ENCODE measurements at places on chromosomes 13 and 19.

DNA sequence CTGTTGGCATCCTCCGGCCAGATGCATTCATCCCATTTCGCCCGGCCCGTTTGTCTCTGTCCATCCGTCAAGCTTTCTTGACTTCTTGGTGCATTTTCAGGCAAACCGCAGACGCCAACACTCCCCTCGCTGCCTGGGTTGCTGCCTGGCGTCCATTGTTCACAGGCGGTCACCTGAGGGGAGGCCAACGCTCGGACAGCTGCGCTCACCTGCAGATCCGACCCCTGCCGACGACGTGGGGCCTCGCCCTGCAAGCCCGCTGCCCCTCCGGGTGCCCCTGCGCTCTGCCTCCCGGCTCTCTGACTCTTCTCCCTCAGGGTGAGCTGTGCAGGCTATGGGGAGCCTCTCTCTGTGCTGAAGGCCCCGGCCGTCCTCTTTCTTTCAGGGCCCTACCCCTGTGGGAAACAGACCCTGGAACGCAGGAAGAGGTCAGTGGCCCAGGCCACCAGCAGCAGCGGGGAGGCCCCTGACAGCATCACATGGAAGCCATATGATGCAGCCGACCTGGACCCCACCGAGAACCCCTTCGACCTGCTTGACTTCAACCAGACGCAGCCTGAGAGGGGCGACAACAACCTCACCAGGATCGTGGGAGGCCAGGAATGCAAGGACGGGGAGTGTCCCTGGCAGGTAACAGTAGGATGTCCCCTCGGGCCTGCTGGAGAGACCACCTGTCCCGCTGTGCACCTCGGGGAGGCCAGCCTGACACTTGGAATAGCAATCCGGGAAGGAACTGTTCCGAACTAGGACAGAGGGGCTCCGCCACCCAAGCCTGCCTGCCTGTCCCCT, 14.8 kb upstream of the PROZ start:
- DNase-seq = no peak

- DNase-seq = no peak
These were observed 276.5 kb downstream of the GPC6 start for GRCh38 chr13:93502987-93503615.

DNA sequence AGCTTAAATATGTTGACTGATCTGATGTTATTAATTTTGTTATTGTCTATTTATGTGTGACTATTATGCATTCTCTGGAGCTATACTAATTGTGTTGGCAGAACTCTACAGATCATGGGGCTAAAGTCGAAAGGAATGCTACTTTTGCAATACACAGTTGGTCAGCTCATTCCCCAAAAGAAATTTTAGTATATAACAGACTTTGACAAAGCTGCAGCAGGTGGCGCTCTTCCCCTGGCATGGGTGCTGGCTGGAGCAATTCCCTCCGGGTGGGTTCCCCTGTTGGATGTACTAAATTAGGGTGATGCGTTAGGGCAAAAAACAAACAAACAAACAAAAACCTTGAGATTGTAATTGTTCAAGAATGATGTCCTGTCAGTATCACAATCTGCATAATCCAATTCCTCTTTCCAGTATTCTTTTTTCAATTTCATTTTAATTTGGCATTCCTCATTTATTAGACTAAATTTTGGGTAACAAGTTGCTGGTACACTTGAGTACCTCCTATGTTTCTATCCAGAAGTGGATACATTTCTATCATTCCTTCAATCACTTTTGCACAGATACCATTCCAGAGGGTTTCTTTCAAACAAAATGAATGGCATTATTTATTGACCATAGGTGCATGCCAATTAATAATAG, 322.8 kb upstream of the EDNRB start:
- peak; percentile 10 for DNase-seq

DNA sequence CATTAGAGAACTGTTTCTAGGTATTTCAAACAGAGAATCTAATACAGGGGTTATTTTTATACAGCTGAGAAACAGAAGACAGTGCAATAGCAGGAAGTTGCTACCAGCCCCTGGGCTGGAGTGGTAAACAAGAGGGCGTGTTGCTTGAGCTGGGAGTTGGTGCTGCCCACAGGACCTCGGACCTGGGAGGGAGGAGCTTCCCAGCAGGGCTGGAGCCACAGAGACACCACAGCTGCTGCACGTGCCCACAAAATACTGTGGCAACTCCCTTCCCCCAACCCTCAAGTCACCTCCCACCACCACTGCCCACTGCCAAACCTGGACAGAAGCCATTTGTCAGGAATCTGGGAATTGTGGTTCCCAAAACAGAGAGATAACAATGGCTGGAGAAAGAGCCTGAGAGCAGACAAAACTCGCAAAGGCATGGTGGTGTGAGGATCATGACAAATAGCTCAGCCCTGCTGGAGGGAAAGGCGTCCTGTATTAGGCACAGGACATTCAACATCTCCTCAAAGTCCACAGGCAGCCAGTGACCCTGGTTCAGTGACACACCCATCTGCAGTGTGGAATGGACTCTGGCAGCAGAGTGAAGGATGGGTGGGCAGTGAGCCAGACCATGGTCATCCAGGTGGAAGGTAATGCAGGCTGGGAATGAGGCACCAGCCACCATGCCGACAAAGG, 57.2 kb downstream of the SPATA13 start:
- DNase-seq = no peak

- DNase-seq = no peak
These were observed 85.6 kb upstream of the RXFP2 start for GRCh38 chr13:31653730-31654129.

DNA sequence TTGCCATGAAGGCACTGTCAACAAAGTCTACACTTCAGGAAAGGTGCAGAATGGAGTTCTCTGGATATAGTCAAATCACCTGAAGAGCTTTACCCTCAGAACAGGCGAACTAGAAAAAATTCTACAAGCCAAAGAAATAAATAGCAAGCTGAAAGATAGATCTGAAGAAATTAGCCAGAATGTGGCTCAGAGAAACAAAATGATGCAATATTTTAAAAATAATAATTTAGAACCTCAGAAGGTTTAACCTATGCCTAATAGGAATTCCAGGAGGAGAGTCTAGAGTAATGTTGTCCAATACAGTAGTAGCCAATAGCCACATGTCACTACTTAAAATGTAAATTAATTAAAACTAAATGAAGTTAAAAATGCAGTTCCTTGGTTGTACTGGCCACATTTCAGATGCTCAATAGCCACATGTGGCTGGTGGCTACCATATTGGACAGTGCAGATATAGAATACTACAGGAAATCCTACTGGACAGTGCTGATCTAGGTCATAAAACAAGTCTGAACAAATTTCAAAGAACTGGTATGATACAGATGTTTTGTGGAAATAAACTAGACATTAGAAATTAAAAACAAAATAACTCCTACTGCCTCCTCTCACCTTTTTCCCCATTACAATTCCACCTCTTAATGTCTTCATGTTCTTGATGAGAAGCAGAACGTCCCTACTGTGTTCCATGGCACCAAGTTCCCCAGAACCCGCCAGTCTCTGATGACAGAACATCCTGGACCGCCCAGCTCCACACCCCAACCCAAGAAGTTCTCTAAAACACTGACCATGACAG, 679 bp upstream of the CDADC1 start:
- DNase-seq = no peak

DNA sequence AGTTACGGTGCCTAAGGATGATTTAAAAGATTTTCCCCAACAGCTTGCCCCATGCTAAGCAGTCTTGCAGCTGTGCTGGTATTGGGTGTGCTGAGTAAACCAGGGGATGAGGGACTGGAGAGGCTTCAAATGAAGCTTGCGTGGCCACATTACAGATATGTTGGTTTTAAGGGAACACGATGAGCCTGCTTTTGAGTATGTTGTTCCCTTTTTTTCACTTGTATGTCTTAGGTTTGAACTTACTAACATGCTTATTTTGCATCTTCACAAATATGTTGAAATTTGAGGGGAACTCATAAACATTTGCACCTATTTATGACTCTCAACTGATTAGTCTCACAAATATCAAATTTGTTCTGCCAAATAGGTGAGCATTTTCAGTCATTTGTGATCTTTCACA, 2.0 kb upstream of the IL17D start:
- DNase-seq = no peak

DNA sequence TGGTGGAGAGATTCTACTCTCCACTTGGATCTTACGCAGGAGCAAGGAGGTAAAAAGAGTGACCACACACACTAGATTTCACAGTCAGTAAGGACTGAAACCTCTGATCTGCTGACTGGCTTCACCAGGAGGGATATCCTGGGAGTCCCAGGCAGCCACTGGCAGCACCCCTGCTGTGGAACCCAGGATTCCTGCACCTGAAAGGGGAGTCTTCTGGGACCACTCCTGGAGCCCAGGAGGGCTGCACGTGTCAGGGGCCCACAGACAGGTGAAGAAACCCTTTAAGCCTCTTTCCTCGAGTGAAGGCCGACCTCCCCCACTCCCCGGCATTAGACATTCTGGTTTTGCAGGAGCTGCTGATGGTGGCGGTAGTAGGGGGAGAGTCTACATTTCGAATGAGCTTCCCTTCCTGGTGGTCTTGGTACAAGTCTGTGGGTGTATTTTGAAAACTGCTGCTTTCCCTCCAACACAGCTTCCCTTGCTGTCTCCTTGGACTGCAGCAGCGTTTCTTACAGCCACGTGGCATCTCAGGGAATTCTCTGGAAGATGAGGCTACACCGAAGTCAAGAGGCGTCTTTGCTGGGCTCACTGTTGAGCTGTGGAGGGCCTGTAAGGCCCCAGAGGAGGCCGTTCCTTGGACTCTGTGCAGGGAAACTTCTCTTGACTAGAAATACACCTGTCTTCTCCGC, 62.6 kb downstream of the ALOX5AP start:
- no peak for DNase-seq

- no peak for DNase-seq
These were observed 112.5 kb upstream of the KL start for GRCh38 chr13:32903720-32904119.

GRCh38 chr13:110257408-110257807, 49.5 kb downstream of the COL4A1 start:
- no peak for DNase-seq

DNA sequence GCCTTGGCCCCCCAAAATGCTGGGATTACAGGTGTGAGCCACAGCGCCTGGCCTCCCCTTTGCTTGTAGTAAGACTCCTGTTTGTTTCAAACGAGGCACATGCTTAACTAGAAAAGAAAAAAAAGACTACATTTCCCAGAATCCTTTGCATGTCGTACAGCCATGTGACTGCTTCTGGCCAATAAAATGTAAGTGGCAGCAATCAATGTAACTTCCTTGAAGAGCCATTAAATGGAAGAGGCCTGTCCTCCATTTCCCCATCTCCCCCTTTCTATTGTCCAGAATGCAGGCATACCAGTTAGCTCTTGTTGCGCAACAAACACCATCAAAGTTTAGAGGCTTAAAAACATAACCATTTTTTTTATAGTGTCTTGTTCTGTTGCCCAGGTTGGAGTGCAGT, 10.4 kb upstream of the GPR32 start:
- DNase-seq = peak; percentile 7

DNA sequence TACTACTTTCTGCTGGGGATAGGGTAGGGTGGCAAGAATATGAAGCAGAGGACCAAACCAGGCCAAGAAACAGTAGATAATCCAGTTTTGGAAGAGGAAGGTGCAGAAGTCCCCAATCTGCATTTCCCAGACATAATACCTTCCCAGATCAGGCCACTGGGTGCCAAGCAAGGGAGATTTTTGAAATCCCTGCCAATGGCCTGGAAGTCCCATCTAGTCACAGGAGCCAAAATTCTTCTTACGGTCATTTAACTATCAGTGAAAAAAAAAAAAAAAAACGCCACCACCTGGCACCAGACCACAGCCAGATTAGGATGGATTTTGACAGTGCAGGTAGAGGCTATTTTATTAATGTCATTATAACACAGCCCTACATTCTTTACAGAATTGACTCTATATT, 57.8 kb downstream of the ZC3H13 start:
- no peak for DNase-seq

GRCh38 chr13:51240958-51241357, 18.8 kb downstream of the FAM124A start:
- no peak for DNase-seq

DNA sequence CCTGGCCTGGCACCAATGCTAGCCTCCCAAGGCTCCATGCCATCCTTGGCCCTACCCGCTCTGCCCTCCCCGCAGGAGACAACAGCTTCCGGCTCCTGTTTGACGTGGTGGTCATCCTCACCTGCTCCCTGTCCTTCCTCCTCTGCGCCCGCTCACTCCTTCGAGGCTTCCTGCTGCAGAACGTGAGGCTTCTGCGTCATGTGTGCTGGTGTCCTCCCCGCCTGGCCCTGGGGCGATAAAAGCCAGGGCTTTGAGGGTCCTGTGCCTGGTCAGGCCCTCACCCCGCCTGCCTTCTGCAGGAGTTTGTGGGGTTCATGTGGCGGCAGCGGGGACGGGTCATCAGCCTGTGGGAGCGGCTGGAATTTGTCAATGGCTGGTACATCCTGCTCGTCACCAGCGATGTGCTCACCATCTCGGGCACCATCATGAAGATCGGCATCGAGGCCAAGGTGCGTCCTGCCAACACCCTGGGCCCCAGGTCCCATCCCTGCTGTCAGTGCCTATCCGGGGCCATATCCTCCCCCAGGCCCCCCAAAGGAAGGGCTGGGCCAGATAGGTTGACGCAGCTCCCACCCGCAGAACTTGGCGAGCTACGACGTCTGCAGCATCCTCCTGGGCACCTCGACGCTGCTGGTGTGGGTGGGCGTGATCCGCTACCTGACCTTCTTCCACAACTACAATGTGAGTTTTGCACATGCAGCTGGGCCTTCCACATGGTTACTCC, 6.3 kb downstream of the MCOLN1 start:
- no peak for DNase-seq

DNA sequence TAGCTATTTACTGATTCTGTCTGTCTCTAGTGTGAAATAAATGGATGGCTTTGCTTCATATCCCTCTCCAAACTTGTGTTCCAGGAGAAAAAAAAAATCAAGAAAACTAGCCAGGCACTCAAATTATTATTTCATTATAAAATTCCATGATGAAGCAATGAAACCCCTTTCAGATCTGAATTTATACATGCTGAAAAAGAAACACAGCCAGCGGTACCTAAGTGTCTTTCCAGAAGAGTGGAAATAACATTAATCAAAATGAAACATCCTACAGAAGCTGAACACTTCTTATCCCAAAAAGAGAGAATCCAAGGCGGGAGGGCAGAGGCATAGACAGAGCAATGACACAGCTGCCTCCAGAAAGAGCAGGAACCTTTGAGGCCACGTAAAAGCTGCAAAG, 15.9 kb downstream of the ENOX1 start:
- no peak for DNase-seq

DNA sequence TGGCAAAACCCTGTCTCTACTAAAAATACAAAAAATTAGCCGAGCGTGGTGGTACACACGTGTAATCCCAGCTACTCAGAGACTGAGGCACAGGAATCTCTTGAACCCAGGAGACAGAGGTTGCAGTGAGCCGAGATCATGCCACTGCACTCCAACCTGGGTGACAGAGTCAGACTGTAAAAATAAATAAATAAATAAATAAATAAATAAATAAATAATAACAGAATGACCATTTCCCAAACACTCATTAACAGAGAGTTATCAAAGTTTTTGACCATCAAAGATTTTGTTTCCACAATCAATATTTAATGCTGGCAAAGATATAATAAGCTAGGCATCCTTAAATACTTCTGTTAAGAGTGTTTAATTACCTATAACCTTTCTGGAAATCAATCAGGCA, 299.4 kb downstream of the KCTD12 start:
- DNase-seq = no peak

GRCh38 chr19:48400018-48400742, 6.7 kb downstream of the GRIN2D start:
- peak; percentile 74 for DNase-seq
